Mucosa of gallbladder (tissue), 1 donor: ENCODE measurements at places on chromosomes 7 and 10.

DNA sequence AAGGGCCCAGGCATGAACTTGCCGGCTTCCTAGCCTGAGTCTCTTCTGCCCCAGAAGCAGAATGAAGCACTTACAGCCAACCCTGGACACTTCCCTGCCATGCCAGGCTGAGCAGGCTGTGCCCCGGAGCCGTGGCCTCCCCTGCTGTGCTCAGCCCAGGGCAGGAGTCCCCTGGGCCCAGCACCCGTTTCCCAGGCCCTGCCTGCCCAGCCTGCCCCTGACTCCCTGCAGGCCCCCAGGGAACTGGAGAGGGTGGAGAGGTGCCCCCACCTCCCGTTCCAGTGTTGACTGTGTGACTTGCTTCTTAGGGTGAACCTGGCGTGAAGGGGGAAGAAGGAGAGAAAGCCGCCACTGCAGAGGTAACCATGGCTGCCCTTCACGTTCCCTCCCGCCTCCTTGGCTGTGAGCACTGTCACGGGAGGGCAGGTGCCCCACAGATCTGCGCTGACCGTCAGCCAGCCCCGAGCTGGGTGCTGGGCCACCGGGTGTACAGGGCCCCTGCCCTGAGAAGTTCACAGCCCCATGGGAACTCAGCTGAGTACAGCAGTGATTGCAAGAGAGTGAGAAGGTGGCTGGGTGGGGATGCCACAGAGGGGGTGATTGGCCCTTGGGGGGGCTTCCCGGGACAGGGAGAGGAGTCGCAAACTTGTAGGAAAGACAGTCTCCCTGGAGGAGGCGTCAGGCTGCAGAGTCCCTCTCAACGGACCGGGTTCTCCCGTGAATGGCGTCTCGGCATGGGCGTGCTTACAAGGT lies 75.9 kb downstream of the MYL10 start:
- no peak for DNase-seq

- no peak for DNase-seq
Observed at GRCh38 chr10:8306685-8307364, 252.3 kb downstream of the GATA3 start.

- no peak for DNase-seq
Observed at GRCh38 chr10:71474702-71475242, 78.1 kb downstream of the CDH23 start.

DNA sequence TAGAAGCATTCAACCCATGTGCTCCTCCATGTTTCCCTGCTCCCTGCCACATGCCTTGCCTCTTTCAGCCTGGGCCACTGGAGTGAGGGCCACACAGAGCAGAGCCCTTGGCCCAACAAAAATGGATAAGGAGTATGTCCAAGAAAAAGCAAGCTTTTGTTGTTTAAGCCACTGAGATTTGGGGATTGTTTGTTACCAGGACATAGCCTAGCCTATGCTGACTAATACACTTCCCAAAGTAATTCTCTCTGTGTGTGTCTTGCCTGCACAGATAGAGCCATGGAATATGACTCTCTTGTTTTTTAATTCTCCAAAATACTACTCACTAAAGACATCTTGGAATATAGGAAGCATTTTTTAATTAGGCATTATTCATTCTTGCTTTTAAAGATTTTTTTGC lies 13.5 kb upstream of the ITIH2 start:
- no peak for DNase-seq

DNA sequence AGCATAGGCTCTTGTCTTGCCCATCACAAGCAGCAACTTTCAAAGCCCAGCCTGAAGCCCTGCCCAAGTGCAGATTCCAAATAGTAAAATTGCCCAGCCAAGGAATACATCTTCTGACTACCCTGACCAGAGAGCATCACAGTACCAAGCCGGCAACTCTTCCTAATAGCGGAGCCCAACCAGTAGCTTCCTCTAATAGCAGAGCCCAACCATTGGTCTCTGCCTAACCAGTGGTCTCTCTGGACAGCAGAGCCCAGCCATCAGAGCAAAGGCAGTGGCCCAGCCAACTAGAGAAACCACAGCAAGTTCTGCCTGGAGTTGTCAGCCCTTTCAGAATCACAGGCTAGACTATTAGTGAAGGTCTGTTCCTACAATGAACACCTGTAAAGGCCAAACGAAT lies 285.6 kb downstream of the HGF start:
- DNase-seq, result peak; percentile 21

GRCh38 chr7:93315896-93316295 lies 83.7 kb downstream of the VPS50 start:
- no peak for DNase-seq

- DNase-seq, result no peak
Observed at GRCh38 chr7:29592866-29593265, 29.2 kb downstream of the PRR15 start.
